Astrocyte (in vitro differentiated cells and primary cell): ENCODE measurements at places on chromosomes 4 and X.

- peaks cover 3% of the 10 kb centered on the region for H3K27me3 ChIP-seq
- H3K4me3 ChIP-seq, result no peak overlapping the region
- no peak for DNase-seq
- no peak overlapping the region for H3K27ac ChIP-seq
Measured at GRCh38 chr4:15836362-15836761, 58.2 kb downstream of the CD38 start.

- H3K27me3 ChIP-seq, result peaks cover 3% of the 10 kb centered on the region
- H3K36me3 ChIP-seq, result no peaks in the 10 kb centered on the region
- peaks cover 4% of the 10 kb centered on the region for H3K4me1 ChIP-seq
- no peak for DNase-seq
Measured at GRCh38 chrX:129653971-129654651, 645 bp downstream of the APLN start.

DNA sequence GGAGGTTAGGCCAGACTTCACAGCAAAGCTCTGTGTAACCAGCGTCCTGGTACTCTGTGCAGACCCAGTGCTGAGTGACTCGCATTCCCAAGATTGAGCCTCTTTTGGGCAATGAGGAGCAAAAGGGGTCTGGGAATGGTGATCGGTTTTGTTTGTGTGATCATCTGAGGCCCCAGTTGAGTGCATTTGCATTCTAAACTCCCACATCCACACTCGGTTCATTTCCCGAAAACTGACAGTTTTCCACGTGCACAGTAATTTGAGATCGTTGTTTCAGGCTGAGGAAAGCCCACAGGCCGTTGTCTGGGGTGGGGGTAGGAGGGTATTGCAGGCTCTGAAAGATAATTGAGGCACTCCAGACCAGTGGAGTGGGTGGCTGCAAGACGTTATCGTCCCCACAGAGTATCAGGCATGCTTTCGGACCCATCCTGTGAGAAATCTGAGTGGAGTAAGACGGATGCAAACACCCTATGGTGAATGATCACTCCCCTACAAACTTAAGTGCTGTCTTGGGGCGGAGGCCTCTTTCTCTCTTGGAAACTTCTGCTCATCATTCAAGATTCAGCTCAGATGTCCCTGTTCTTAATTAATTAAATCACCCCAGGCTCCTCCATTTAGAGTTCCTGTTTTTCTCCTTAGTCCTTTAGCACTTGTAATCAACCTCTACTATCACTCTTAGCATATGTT lies 96.1 kb downstream of the AFF1 start:
- H3K36me3 ChIP-seq, result no peaks in the 10 kb centered on the region
- no peak overlapping the region for H3K4me3 ChIP-seq
- DNase-seq, result peak; percentile 26
- peaks cover 19% of the 10 kb centered on the region for H3K4me1 ChIP-seq
- H3K27me3 ChIP-seq, result no peaks in the 10 kb centered on the region

DNA sequence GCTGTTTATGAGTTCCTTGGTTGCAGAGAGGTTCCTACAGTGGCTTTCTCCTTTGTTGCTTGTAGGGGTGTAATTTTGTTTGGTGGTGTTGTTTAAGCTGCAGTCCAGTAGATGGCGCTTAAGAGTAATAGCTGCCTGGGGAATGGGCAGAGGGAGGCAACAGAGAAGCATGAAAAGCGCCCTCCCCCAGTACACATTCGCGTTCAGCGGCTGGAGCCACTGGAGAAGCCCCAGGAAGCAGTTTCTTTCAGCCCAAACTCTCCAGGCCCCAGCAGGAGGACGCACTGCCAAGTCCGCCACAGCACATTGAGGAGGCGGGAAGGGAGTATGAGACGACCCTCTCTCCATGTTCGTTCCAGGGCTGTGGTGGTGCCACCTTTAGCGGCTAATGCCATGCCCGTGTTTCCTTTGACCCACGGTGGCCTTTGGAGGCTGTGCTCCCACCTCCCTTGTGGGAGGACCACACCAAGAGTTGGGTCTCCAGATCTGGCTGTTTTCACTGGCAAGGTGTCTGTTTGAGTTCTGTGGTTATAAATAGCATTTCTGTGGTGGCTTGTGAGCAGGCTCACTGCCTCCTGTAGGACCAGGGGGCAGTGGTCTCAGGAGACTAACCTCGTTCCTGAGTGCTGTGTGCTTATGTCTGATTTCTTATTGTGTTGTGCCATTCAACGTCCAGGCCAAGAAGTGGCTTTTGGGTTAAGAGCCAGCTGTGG lies 252.3 kb downstream of the ARHGAP10 start:
- no peaks in the 10 kb centered on the region for H3K4me1 ChIP-seq
- H3K4me3 ChIP-seq, result no peak overlapping the region
- no peaks in the 10 kb centered on the region for H3K36me3 ChIP-seq
- DNase-seq, result no peak

DNA sequence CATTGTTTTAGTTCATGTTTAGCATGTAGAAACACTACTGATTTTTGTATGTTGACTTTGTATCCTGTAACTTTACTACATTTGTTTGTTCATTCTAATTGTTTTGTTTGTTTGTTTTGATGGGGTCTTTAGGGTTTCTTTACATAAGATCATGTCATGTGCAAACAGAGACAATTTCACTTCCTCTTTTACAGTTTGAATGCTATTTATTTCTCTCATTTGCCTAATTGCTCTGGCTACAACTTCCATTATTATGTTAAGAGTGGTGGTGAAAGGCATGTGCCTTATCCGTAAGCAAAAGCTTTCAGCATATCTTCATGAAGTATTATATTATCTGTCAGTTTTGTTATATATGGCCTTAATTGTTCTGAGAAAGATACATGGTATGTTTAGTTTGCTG lies 571.1 kb downstream of the PCDH7 start:
- no peaks in the 10 kb centered on the region for H3K36me3 ChIP-seq
- no peaks in the 10 kb centered on the region for H3K27me3 ChIP-seq
- no peak for DNase-seq
- no peak overlapping the region for H3K27ac ChIP-seq
- no peak overlapping the region for H3K4me3 ChIP-seq
